ENCODE measurements at places on chromosomes 3 and 15.

GRCh38 chr3:62833538-62833937, 41.7 kb downstream of the CADPS start:
- DNase-seq = no peak

- DNase-seq = no peak
Measured at GRCh38 chr3:114406286-114406685, 112.5 kb downstream of the TIGIT start.

GRCh38 chr15:43948691-43949325, 122.0 kb downstream of the WDR76 start:
- DNase-seq = no peak

DNA sequence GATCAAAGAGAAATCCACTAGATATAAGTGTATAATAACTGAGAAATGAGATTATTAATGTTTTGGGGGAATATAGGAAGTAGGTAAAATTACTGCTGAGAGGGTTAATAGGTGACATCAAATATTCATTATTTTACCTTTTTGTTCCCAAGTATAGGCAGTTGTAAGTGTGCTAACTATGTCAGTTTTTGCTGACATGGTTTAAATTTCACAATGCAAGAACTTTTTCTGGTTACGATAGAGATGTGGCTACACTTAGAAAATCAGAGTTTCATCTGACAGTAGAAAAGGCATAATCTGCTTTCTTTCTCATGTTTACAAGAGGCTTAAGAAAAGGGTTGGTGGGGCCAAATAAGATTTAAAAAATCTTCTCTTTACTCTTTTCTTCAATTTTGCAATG, 235.0 kb upstream of the DPPA4 start:
- no peak for DNase-seq

GRCh38 chr3:98574132-98574531, 19.3 kb downstream of the CPOX start:
- peak; percentile 52 for DNase-seq

- DNase-seq = no peak
Measured at GRCh38 chr3:15887261-15887660, 89.5 kb upstream of the ANKRD28 start.

GRCh38 chr3:16587047-16587680, 18.1 kb downstream of the DAZL start:
- DNase-seq = no peak

- DNase-seq = no peak
Measured at GRCh38 chr3:116444115-116444747, 1.1 kb downstream of the LSAMP start.

- no peak for DNase-seq
Measured at GRCh38 chr3:133887074-133887802, 8.4 kb downstream of the RAB6B start.

DNA sequence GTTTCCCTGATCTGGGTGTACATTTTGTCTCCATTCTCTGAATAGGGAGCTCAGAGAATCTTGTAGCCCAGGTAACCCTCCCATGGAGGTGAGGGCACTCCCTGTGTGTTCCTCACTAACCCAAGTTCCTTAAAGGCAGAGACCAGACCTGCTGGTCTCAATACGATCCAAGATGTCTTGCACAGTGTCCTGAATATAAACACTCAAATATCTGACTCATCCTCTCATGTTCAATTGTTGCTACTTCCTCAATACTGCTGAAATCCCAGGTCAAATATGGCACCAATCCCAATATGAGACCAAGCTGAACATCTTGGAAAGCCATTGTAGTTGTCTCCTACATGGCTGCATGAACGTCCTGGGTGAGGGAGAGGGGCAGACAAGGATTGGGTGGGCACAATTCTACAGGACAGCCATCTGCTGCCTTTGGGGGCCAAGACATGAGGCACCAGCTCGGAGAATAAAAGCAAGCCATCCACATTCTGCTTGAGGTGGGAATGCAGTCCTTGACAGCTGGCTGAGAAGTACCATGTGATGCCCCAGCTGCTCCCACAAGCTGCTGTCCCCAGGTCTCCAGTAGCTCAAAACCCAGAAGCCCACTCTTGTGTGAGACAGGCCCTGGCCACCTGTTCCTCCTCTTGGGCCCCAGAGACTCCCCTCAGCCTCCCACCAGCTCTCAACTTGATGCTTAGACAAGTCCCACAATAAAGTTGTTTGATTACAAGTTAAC, 18.2 kb downstream of the TBC1D2B start:
- DNase-seq = no peak

DNA sequence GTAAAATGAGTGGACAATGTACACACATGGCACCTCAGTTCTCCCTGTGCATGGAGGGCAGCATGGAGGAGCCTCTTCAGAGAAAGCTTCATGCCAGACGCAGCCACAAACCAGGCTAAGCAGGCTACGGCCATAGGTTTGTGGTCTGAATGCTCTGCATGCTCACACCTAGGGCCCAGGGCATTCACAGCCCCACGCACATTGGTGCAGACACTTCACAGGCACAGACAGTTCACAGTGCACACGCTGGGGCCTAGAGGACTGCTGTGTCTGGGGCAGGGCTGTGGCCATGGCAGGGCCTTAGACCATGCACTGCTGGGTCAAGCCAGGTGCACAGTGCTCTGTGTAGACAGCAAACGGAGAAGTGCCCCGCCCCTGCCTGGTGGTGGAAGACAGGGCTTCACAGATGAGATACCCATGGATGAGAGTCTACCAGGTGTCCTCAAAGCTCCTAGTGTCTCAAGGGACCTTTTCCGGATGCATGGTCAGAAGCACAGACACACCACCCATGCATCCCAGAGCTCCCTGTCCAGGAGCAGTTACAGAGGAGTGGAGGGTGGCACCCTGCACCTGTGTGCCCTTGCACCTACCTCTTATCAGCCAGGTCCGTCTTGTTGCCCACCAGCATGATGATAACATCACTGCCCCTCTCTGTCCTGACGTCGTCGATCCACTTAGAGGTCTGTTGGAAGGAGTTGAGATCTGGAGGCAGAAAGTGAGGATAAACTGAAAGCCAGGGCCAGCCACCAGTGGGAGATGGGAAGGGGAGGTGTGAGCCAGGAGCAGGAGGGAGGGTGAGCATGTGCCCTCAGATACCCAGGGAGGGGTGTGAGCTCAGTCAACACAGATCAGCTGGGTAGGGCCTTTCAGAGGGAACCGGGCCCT, 33.5 kb downstream of the SRPRB start:
- DNase-seq = no peak

- DNase-seq = no peak
Measured at GRCh38 chr3:52086976-52087663, 30.7 kb upstream of the DUSP7 start.
